Activated CD8-positive, alpha-beta memory T cell treated with anti-CD3 and anti-CD28 coated beads, Interleukin-2, amount 50 U/mL, for 48 hours (primary cell): ENCODE measurements at places on chromosomes 5 and 9.
A peak's percentile ranks its signal among the peaks of the same experiment; 100 is the strongest.

DNA sequence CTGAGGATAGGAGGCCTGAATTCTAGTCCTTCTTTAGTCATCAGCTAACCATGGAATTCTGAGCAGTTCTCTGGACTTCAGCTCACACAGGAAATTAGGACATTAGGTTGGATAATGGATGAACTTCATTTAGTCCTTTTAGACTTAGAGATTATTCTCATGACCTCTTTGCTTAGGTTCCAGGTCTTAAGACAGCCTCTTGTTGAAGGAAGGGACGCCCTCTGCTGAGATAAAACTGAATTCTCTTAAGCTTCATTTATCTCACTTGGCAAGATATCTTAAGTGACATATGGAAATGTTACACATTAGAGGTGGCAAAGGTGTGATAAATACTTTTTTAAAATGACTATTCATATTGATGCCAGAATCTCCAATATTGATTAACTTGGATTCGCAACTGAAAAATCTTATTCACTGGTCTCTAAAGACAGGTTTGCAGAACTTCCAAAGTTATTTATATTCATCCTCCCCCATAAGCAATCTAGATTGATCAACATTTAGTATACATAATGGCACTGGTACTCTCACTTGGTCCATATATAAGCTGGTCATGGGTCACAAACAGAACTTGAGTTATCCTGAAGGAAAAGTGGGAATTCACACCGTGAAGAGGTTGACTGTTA lies 16.9 kb upstream of the ZNF366 start:
- DNase-seq, result no peak

DNA sequence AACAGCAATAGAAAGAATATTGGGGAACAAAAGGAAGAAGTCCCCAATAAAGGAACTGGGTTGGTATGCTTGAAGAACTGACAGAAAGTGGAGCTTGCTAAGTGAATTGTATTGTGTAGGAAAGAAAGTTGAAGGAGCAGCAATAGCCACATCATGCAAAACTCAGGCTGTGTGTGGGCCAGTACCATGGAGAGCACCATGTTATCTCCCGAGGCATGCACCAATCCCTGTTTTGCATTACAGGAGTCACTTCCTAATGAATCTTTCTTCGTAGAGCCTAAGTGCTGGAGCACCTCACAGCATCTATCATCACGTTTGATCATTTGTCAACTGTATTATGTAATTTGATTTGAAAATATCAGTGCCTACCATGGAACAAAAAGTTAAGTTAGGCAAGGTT lies 137.7 kb upstream of the NMUR2 start:
- DNase-seq, result no peak

GRCh38 chr9:109816490-109816889 lies 36.5 kb downstream of the PALM2AKAP2 start:
- no peak for DNase-seq

- DNase-seq, result no peak
These were observed 20.6 kb downstream of the LAMC3 start for GRCh38 chr9:131029574-131029952.

DNA sequence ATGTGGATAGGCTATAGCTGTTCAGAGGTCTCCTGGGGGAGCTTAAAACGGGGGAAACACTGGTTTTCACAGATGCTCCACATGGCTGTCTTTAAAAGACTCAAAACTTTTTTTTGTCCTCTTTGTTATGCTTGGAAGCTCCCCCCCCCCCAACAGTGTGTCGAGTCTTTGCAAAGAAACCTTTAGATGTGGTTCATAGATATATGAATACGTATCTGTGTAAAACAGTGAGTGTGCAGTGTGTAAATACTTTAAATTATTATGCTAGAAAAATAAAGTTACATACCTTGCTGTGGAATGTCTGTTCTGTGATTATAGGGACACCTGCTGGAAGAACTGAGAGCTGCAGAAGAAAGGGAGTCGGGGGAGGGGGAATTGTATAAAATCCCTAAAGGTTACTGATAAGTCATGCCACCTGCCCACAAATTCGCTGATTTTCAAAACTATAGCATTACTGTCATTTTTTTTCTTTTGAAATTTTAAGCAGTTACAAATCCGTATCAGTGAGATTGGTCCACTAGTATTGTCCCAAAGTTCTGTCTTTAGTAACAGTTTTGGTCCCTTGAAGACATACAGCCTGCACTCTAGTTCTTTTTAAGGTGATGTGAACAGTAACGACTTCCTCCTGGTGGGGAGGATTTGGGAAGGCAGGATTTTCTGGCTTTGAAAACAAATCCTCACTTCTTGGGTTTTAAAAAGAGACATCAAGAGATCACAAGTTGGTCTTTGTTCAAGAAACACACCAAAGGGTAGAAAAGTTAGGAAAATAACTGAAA lies 22.9 kb downstream of the RGMB start:
- DNase-seq, result no peak

GRCh38 chr5:2780421-2781171 lies 29.1 kb upstream of the IRX2 start:
- DNase-seq, result no peak

DNA sequence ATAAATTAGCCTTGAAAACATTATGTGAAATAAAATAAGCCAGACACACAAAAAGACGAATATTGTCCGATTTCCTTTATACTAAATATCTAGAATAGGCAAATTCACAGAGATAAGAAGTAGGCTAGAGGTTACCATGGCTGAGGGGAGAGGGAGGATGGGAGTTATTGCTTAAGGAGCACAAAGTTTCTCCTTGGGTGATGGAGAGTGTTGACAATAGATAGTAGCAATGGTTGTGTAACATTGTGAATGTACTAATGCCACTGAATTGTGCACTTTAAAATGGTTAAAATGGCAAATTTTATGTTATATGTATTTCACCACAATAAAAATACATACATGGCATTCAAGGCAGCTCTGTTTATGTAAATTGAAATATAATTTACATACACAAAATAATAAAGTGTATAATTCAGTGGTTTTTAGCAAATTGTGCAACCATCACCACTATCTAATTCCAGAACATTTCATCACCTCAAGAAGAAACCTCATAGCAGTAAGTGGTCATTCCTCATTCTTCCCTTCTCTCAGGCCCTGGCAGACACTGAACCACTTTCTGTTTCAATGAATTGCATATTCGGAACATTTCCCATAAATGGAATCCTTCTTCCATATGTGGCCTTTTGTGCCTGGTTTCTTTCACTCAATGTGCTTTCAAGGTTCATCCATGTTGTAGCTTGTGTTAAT lies 59.2 kb downstream of the NDST1 start:
- DNase-seq, result no peak

GRCh38 chr5:168934169-168934568 lies 355.0 kb upstream of the PANK3 start:
- no peak for DNase-seq

DNA sequence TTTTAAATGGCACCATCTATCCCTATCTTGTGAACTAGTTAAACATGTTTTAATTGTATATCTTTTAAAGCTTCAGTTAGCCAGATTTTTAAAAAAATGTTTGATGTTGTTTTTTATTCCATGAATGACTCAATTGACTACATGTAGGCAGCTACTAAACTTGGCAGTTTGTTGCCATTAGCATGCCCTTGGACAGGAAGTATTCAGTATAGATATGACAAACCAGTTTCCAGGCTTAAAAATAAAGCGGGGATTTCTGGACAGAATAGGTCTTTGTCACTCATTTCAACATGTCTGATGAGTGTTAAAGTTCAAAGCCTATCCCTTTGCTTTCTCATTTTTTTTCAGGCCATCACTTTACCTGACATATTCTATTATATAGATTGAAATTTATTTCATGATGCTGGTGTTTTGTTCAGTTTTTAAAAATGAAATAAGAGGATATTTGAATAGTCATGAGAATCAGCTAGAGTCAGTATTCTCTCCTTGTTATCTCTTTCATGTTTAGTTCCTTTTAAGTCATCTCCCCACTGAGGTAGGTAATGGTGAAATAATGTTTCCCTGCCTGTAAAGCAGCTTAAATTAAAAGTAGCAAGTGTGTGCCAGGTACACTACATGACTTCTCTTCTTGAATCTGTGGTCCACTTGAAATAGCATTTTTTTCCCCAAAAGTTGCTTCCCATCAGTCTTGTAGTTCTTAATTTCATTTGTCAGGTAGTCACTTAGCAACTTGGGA lies 11.9 kb downstream of the TNFAIP8 start:
- no peak for DNase-seq

DNA sequence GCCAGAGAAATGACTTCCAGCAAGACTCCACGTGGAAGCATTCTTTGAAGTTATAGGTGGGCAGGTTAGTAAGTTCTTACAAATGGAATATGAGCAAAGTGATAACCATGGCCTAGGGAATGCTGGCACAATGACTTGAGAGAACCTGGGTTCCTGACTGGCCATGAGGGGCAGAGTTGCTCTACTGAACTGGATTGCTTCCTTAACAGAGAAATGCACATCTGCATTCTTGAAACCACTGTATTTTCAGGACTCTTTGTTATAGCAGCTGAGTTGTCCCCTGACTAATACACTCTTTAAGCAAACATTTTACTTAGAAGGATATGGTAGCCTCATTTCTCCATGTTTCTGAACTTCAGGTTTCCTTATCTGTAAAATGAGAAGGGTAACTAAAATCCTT lies 108.3 kb upstream of the GNA14 start:
- DNase-seq, result no peak

DNA sequence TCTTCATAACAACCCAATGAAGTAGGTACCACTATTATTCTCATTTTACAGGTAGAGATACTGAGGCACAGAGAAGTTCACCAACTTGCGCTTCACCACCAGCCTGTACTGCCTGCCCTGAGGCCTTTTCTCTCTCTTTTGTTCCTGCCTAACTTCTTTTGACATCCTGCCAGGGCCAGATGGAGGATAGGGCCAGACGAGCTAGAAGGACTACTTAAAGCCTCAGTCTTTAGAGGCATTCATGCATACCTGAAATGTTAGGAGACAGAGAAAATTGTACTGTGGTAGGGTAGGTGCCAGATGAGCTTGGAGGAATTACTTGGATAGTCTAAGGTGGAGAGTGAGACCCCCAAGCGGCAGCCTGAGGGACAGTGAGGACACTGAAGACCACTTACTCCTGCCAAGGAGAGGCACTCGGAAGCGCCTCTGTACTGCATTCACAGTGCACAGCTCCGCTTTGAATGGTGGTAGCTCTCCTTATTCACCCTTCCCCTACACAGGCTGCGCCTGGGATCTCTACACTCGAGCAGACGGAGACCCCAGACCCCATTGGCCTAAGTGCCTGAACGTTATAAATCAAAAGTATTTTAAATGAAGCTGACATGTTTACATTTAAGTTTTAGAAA lies 6.2 kb upstream of the ORM1 start:
- DNase-seq, result peak; percentile 47

DNA sequence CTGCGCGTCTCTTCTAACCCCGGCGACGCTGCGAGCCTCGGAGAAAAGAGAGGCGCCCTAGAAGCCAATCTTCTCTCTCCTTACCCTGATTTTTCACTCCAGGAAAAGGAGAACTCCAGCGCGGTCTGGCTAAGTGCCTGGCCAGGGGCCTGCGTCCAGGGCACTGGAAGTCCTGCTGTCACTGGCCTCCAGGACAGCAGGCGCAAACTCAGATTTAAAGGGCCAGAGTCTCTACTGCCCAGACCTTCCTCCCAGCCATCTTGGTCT lies 553 bp upstream of the FOXB2 start:
- no peak for DNase-seq

DNA sequence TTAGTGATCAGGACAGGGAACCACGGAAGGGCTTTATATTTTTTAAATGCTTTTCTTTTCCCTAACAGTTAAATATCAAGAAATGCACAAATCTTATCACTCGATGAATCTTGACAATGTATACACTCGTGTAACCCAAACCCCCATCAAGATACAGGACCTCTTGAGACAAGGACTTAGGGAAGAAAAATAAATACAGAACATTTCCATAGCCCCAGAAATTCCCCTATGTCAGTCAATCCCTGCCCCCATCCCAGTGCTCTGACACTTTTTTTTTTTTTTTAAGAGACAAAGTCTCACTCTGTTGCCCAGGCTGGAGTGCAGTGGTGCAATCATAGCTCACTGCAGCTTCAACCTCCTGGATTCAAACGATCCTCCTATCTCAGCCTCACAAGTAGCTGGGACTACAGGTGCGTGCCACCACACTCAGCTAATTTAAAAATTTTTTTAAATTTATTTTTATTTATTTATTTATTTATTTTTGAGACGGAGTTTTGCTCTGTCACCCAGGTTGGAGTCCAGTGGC lies 2.7 kb downstream of the SPINK4 start:
- DNase-seq, result no peak

DNA sequence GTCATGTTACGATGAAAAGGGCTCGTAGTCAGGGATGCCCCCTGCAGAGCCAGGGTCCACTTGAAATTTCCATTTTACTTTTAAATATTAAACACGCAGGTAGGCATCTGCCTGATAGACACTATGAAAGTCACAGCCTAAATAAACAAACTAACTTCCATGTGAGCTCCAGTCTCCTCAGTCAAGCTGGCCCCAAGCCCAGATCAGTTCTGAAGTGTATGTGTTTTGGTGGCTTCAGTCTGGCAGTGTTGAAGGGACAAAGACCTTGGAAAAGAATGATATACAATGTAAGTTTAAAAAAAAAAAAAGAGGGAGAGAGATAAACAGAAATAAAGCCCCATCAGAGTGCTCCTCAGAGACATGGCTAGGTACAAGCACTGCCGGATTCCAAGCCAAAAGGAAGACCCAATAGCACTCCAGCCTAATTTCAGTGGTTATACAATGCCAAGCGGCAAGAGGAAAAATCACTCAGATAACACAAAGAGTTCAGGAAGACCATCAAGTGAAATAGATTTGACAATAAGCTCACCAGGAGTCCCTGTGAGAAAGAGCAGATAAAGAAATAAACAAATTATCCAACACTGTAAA lies 181.0 kb downstream of the BNC2 start:
- no peak for DNase-seq

- no peak for DNase-seq
These were observed 838.0 kb upstream of the WWC1 start for GRCh38 chr5:167453246-167454030.
